ENCODE measurements at places on chromosomes 3 and 15.

- no peak for DNase-seq
Measured at GRCh38 chr3:50665081-50665840, 9.5 kb upstream of the DOCK3 start.

DNA sequence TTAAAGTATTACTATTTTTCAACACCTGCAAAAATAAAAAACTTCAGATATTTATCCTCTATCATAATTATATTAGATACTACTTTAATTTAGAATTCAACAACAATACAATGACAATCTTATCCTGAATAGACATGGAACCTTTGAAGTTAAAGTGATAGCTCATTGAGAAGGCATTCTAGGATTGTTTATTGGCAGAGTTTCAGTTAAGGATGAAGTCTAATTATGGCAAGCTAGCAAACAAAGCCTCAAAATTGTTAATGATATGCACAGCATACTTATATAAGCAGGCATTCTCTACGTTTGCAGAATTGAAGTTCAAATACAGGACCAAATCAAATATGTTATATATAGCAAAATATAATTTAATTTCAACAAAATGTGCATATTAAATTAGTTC, 91.2 kb upstream of the ABI3BP start:
- no peak for DNase-seq

GRCh38 chr3:127728417-127729015, 55.8 kb downstream of the ABTB1 start:
- no peak for DNase-seq

- DNase-seq: no peak
Measured at GRCh38 chr3:36476286-36476942, 96.1 kb downstream of the STAC start.

GRCh38 chr3:167992381-167992780, 103.3 kb downstream of the GOLIM4 start:
- DNase-seq: no peak

DNA sequence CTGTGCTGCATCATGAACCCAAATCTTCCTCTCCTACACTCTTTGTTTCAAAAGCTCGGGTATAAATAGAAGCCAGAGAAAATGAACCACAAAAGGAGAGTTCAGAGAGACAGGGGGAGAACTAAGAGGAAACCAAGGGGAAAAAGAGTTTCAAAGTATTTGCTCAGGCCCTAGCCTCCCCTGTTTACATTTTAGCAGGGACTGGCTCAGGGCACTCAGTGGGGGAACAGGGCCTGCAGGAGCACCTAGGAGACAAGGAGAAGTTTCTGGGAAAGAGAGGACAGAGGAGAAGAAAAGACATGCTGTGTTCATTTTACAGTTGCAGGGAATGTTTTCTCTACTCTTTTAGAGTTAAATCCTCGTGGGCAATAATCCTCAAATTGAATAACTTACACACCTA, 8.5 kb upstream of the IL17RD start:
- DNase-seq: no peak

- no peak for DNase-seq
Measured at GRCh38 chr15:51274956-51275355, 63.4 kb downstream of the CYP19A1 start.
